Activated CD4-positive, alpha-beta T cell treated with anti-CD3 and anti-CD28 coated beads, Interleukin-2, amount 50 U/mL, for 48 hours (primary cell): ENCODE measurements at places on chromosomes 16 and 17.
A peak's percentile ranks its signal among the peaks of the same experiment; 100 is the strongest.

DNA sequence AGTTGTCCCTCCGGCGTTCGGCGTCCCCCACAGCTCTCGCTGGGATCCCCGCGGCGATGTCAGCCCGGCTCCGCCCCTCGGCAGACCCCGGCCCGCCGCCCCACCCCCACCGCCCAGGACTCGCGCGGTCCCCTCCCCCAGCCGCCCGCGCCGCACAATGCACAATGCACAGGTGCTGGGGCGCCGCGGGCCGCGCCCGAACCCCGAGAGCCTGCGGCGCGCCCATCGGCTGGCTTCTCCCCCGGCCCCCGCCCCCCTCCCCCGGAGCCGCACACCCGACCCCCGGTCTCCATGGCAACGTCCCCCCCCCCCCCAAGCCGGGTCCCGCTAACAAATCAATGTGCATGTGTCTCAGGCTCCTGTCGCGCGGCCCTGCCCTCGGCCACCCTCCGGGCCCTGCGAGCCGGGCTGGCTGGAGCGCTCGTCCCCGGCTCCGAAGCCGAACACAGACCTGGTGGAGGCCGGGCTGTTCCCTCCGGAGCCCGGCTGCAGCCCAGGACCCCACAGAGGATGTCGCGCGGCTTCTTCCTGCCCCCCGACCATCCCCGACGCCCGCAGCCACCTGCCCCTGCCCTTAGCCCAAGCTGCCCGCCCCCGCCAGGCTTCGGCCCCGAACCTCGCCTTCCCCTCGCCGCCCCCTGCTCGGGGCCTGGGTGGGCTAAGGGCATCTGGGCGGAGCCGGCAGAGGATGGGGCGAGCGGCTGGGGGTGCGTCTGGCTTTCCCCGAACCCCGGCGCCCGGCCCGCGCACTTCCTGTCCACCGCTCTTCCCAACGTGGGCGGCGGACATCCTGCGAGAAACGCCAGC is 818 bp upstream of the CBX8 start:
- DNase-seq: no peak

- no peak for DNase-seq
These were observed 8.5 kb downstream of the ABCA10 start for GRCh38 chr17:69220098-69220497.

- DNase-seq: no peak
These were observed 122.3 kb upstream of the CIBAR2 start for GRCh38 chr16:85234310-85235204.

DNA sequence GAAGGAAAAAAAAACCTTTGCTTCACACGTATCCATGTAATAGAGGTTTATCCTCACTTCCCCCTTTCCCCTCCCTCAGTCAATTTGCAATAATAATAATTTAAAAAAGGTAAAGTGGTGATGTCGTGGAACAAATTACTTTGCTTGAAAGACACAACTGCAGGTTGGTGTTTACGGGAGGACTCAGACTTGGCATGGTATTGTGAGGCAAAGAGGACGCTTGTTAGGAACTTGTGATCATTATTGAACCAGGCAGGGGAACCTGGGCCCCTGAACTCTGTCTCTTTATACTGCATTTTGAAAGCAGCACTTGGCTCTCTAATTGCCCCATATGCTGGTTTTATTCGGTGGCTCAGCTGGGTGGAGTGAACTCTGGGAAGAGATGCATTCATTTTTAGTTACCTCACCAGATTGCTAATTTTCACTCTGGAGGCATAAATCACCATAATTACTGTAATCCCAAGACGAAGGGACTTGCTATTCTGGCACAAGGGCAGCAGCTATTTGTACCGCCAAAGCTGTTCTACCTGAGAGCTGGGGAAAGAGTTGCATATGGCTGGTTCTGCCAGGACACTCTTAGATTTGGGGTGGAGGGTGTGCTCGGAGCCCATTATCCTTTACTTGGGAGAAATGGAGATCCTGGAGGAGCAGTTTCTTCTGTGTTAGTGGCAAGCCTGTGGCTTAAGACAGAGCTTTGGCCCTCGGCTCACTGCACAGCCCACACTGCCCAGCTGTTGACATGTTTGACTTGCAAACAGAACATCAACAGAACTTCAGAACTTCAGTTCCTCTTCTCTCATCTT is 5.7 kb upstream of the DHX8 start:
- no peak for DNase-seq

GRCh38 chr16:4624827-4625559 is 367 bp downstream of the MGRN1 start:
- peak; percentile 89 for DNase-seq

GRCh38 chr17:43025290-43025657 is 243 bp downstream of the RND2 start:
- DNase-seq: no peak
